ENCODE measurements at places on chromosomes 4 and X.
A peak's percentile ranks its signal among the peaks of the same experiment; 100 is the strongest.

DNA sequence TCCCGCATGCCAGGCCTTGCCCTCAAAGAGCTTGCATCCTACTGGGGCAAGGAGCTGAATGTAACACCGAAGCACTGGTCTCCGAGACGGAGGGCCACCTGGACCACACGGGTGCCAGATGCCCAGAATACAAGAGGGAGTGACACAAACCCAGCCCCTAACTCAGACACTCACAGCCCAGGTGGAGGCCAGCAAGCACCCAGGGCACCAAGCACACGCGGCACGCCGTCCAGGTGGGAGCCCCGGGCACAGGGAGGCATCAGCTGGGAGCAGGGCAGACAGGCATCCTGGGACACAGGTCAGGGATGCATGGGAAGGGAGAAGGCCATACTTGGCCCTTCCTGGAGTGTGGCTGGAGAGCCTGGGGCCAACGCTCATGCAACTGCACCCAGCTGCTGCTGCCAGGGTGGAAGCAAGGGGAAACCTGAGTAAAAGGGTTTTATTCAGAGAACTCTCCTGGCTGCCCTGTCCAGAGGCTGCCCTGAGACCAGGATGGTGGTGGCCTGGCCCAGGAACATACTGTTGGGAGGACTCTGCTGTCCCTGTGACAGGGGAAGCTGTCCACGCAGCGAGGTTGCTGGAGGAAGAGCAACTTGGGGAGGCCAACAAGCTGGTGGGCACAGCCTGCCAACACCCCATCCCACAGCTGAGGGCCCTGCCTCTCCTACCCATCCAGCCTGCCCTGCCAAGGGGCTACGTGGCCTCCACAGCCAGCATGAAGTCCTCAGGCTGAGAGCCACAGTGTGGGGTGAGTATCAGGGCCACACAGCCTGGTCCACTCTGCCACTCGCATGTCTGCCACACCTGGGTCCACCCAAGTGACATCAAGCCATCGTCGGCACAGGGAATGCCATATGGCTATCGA lies 22.2 kb upstream of the PPP2R2C start:
- no peak for DNase-seq

- DNase-seq = no peak
These were observed 108.0 kb upstream of the ZNF518B start for GRCh38 chr4:10565166-10565780.

DNA sequence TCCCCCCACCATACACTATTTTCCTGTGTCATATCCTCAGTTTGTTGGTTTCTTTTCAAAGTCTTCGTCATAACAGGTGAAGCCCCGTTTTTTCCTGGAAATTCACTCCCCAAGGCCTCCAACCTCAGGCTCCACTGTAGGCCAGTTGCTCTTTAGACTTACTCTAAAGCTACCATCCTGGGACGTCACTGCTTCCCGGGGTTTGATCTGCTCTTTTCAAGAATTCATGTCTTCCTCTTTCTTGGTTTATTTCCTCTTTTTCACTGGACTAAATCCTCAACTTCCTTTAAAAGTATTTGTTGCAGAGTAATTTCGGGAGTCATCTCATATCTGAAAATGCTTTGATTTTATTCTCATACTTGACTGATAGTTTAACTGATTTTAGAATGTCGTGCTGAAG lies 6.5 kb upstream of the SERTM2 start:
- peak; percentile 65 for DNase-seq

DNA sequence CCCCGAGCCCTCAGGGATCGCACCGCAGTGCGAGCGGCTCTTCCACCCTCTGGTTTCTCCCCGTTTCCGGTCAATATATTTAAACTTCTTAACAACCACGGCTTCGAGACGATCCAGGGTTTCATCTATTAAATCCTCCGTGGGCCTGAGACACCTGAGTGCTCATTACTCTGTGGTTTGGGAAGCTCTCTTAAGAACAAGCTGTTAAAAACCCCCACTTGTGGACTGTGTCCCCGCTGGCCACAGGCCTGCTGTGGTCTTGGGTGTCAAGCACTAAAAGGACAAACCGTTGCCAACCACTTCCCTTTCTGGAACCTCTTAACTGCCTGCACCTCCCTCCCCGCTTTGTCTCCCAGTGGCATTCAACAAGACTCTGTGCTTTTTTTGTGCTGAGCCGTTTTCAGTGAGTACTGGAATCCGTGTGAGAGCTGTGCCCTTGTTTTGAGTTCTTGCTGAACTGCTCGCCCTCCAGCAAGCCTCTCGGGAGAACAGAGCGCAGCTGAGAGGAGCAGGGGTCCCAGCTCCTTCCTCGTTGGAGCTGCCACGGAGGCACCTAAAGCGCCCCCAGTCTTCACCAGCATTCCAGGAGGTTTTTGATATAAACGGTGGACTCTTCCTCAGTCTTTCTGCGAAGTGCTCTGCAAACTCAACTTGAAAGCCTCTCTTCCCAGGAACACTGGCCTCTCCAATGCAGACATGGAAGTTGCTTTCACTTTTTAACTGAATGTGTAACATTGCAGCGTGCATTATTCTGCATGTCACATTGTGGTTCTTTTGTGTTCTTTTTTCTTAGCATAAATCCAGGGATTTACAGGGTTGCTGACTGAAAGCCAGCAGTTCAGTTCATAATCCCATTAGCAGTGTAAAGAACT lies 691 bp upstream of the IGFBP7 start:
- DNase-seq = peak; percentile 57

DNA sequence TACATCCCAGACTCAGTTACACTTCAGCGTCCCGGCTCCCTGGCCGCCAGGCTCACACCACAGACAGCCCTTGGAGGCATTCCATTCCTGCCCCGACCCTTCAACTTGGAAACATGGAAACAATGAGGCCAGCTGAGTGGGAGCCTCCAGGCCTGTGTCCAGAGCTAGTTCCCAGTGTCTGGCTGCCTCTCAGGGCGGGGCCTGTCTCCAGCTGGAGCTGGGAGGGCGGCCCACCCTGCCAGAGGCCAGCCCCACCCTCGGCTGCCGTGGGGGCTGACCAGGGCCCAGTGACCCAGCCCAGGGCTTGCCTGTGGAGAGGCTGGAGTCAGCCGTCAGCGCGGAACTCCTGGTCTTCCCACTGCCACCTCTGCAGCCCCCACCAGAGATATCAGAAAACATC lies 37.4 kb upstream of the SPON2 start:
- no peak for DNase-seq

Data from suppressor macrophage treated with lipopolysaccharide for 4 hours (primary cell).